Gastroesophageal sphincter (tissue), 4 donors: ENCODE measurements at places on chromosomes 1 and 21.

DNA sequence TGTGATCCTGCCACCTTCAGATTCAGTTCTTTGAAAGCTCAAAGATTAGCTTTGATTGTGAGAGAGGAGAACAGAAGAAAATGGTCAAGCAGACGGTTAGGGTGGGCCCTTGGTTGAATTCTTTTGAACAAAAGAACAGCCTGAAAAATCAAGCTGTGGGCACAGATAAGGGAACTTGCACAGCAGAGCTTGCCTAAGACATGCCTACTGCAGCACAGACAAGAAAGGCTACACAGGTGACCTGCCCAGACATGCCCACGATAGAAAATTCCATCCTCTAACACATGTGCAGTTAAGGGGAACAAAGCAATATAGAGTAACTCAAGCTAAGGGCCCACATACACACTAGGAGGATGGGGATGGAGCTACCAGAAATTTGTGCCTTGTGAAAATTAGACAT lies 512.5 kb upstream of the LRRC7 start:
- ATAC-seq = no peak

- ATAC-seq = no peak
Observed at GRCh38 chr1:221241592-221241991, 362.3 kb downstream of the HLX start.

GRCh38 chr1:66326867-66327266 lies 207.1 kb upstream of the SGIP1 start:
- no peak for ATAC-seq

GRCh38 chr1:36567601-36568341 lies 85.1 kb upstream of the CSF3R start:
- ATAC-seq = no peak

GRCh38 chr1:162292422-162292849 lies 84.2 kb downstream of the SPATA46 start:
- ATAC-seq = no peak

GRCh38 chr1:162904579-162904978 lies 43.6 kb upstream of the CCDC190 start:
- no peak for ATAC-seq

GRCh38 chr1:43786201-43786958 lies 79.0 kb downstream of the ST3GAL3 start:
- ATAC-seq = no peak

DNA sequence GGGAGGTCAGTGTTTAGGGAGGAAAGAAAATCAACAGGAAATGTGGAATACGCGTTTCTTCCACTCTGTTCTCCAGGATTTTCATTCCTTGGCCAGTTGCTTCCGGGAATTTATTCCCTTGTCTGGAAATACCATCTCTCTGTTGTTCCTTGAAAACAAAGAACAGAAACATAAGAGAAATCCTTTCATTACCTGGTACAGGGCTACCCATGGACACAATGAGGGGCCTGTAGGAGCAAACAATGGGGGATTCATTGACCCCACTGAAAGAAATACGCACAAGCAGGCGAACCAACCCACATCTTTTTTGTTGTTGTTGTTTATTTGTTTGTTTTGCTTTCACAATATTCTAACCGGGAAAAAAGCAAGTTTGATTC lies 20.0 kb upstream of the BACE2 start:
- ATAC-seq = no peak

DNA sequence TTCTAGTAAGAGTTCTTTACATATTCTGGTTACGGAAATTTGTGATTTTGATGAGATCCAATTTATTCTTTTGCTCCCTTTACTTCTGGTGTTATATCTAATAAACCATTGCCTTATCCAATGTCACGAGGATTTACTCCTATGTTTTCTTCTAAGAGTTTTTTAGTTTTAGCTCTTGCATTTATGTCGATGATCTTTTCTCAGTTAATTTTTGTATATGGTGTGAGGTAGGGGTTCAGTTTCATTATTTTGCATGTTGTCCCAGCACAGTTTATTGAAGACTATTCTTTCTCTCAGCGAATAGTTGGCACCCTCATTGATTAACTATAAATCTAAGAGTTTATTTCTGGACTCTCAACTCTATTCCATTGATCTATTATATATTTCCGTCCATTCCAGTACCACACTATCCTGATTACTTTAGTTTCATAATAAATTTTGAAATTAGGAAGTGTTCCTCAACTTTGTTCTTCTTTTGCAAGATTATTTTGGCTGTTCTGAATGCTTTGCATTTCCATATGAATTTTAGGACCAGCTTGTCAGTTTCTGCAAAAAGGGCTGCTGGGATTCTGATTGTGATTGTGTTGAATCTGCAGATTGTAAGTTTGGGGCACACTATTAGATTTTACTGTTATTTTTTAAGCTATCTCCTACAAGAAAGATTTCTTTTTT lies 4.0 kb downstream of the KDM1A start:
- no peak for ATAC-seq

DNA sequence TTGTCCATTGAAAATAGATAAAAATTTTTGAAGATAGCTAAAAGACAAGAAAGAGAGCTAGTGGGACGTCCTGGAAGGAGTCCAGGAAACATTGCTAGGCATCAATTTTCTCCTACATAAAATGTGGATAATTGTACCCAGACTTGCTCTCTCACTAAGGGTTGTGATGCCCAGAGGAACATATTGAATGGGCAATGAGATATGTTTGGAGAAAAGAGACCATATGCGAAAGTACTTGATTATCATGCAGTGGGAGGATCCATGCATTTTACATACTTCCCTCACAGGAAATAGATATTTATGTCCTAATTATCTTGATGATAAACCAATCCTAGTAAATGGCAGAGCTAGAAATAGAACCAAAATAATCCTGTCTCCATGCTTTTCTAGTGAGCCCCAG lies 108.4 kb upstream of the TNR start:
- ATAC-seq = no peak

- peak; percentile 29 for ATAC-seq
Observed at GRCh38 chr1:226960256-226960655, 20.2 kb downstream of the COQ8A start.

DNA sequence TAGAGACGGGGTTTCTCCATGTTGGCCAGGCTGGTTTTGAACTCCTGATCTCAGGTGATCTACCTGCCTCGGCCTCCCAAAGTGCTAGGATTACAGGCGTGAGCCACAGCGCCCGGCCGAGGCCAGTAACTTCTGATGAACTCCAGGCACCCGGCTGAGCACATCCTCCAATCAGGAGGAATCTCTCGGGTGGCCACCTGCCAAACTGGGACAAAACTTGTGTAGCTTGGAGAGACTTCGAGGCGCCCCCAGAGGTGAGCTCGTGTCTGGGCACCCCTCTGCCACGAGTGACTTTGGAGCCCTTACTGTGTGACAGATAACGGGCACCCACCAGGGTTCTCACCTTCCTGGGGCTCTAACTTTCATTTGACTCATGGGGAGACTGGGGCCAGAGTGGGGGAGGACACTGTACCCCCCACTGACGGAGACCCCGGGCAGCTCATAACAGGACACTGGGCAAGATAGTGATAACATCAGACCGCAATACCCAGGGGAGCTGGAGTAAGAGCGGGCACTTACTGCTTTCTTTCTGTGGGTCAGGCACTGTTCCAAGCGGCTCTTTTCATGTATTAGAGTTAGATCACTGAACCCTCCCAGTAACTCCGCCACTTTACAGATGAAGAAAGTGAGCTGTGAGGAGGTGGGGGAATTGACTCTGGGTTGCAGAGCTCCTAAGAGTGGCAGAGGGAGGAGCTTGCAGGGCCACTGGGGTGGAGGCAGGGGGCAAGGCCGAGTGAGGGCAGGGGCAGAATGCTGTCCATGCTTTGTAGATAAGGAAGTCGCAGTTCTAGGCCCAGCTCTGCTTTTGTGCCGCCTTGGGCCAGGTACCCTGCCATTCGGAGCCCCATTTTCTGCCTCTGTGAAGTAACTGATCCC lies 1.9 kb upstream of the PADI2 start:
- ATAC-seq = no peak

- ATAC-seq = peak; percentile 96
Observed at GRCh38 chr1:90850898-90851710, 134.0 kb upstream of the BARHL2 start.

DNA sequence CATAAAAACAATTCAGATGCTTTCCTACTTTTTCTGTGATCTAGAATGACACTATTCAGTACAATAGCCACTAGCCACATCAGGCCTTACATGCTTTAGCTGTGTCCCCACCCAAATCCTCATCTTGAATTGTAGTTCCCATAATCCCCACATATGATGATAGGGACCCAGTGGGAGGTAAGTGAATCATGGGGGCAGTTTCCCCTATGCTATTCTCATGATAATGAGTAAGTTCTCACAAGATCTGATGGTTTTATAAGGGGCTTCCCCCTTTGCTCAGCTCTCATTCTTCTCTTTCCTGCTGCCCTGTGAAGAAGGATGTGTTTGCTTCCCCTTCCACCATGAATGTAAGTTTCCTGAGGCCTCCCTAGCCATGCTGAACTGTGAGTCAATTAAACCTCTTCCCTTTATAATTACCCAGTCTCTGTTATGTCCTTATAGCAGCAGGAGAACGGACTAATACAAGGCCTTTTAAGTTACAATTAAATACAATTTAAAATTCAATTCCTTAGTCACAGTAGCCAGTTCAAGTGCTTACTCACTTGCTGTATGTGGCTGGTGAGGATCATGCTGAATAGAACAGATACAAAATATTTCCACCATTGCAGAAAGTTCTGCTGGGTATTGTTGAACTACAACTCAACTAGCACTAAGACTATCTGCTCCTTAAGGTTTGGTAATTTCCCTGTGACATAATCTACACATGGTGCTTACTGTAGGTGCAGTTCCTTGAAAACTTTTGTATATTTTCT lies 106.7 kb downstream of the SCMH1 start:
- ATAC-seq = no peak

- ATAC-seq = no peak
Observed at GRCh38 chr1:93549811-93550210, 101.9 kb downstream of the FNBP1L start.

GRCh38 chr1:5408401-5408800 lies 583.8 kb downstream of the NPHP4 start:
- no peak for ATAC-seq

GRCh38 chr1:193741228-193741627 lies 554.8 kb upstream of the B3GALT2 start:
- ATAC-seq = no peak

DNA sequence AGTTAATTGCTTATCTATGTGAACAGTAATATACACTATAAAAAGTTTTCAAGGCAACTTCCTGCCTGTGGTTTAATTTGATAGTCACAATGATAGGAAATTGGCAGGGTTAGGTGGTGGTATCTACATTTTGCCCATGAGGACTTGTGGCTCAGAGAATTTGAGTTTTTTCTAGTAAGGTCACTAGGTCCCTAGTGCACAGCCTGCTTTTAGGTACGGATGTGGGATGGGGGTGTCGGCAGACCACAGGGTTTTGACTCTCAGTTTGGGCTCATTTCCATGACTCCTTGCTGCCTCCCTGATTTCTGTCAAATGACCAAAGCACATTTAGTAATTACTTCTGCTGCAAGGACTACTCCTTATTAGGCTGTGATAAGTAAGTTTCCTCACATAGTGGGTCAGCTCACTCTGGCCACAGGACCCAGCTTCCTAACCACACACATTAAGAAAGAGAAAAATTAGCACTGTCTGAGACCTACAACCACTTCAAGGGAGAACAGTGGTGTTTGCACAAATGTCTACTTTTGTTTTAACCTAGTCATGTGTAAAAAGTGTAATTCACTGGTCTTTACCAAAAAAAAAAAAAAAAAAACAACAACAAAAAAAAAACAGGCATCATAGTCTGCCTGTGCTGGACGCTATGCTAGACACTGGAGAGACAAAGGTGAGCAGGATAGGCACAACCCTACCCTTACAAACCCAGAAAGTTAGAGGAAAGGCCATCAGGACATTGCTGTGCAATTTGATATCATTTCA lies 43.7 kb downstream of the MRPL39 start:
- ATAC-seq = no peak

DNA sequence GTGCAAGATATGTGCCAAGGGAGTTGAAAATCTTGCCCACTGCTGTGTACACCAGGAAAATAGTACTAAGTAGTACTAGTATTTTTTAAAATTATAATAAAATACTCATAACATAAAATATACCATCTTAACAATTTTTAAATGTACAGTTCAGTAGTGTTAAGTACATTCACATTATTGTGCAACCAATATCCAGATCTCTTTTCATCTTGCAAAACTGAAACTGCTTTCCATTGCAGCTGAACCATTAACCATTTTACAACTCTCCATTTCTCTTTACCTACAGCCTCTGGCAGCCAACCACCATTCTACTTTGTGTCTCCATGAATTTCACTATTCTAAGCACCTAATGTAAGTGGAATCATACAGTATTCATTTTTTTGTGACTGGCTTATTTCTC lies 19.3 kb upstream of the RAB3GAP2 start:
- ATAC-seq = no peak

DNA sequence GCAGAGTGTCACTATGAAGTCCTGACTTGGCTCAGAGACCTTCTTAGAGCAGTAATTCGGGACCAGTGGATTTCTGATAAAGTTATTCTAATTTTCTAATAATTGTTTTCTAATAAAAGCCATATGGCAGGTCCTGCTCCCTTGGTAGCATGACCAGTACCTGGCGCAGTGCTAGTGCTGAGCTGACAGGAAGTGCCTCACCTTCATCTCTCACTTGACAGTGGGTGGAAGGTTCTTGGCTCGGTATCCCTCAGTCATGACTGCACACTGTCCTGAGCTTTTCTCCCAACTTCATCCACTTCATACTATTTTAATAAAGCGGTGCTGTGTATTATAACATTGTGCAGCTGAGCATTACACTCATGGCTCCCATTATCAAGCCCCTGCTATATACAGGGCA lies 14.1 kb downstream of the VANGL1 start:
- ATAC-seq = no peak

- no peak for ATAC-seq
Observed at GRCh38 chr1:104765085-104765484, 1015.4 kb downstream of the AMY1C start.

GRCh38 chr1:174572771-174573170 lies 125.0 kb downstream of the GPR52 start:
- ATAC-seq = no peak

GRCh38 chr1:3510136-3510955 lies 55.9 kb downstream of the ARHGEF16 start:
- ATAC-seq = no peak

- ATAC-seq = no peak
Observed at GRCh38 chr1:114715952-114716303, 643 bp downstream of the NRAS start.

DNA sequence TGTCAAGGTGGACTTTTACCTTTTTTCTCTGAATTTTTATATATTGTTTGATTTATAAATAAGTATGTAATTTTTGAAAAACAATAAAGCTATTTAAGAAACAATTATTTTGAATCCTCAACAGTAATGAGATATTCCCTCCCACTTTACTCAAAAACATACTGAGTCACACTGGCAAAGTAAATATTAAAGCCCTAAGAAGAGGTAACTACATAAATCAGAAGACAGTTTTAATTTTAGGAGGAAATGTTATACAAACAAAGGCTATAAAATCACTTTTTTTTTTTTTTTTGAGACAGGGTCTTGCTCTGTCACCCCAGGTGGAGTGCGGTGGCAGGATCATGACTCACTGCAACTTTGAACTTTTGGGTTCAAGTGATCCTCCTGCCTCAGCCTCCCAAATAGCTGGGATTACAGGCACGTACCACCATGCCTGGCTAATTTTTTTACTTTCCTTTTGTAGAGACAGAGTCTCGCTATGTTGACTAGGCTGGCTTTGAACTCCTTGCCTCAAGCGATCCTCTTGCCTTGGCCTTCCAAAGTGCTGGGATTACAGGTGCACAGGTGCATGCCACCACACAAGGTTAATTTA lies 36.2 kb downstream of the ZSWIM5 start:
- no peak for ATAC-seq
